ENCODE measurements at places on chromosomes 4 and X. TPM values are rescaled to one million over a fixed set of nuclear protein-coding genes. Genes with fewer than 3 reads are reported as not detected.

GRCh38 chr4:84166486-84166885 lies 332.6 kb downstream of the NKX6-1 start:
- no peak for DNase-seq

GRCh38 chr4:30380404-30380998 lies 339.7 kb upstream of the PCDH7 start:
- peak; percentile 55 for DNase-seq

SPARCL1 gene
- not detected for polyA plus RNA-seq

DNA sequence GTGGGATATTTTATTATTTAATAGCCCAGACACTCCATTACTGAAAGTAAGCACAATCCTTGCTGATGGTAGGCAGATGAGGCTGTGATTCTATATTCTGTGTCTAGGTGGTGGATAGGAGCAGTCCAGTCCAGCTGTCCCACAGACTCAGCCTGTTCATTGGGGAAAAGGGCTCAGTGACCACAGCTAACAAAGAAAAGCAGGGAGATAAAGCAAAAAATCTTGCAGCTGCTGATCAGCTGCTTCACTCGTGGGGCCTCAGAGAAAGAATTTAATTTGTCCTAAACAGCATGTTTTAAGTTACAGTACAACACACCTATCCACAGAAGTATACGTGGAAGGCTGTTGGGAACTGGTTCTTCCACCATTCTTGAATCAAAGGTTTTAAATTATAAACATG lies 40.7 kb upstream of the ANK2 start:
- DNase-seq, result no peak

- DNase-seq, result no peak
These were observed 21.1 kb upstream of the FRYL start for GRCh38 chr4:48801016-48801715.

GRCh38 chr4:140098455-140099160 lies 55.4 kb downstream of the MAML3 start:
- DNase-seq, result peak; percentile 77

BEX1 gene
- 0.60 TPM for polyA plus RNA-seq

ZNF275 gene
- 2.4 TPM for polyA plus RNA-seq

AFM gene
- 0.03 TPM for polyA plus RNA-seq

RASGEF1B gene
- 0.26 TPM for polyA plus RNA-seq

FHL1 gene
- 118 TPM for polyA plus RNA-seq

GRCh38 chrX:39953879-39954278 lies 143.9 kb downstream of the BCOR start:
- DNase-seq, result peak; percentile 6

DNA sequence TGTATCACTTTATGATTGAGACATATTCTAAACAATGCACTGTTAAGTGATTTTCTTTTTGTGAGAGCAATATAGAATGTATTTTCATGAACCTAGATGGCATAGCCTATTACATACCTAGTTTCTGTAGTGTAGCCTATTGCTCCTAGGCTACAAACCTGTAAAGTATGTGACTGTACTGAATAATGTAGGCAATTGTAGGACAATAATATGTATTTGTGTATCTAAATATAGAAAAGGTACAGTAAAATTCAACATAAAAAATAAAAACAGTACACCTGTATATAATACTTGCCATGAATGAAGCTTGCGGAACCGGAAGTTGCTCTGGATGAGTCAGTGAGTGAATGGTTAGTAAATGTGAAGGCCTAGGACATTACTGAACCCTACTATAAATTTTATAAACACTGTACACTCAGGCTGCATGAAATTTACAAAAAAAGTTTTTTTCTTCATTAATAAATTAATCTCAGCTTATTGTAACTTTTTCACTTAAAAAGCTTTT lies 106.7 kb downstream of the VSIG4 start:
- DNase-seq, result no peak

DNA sequence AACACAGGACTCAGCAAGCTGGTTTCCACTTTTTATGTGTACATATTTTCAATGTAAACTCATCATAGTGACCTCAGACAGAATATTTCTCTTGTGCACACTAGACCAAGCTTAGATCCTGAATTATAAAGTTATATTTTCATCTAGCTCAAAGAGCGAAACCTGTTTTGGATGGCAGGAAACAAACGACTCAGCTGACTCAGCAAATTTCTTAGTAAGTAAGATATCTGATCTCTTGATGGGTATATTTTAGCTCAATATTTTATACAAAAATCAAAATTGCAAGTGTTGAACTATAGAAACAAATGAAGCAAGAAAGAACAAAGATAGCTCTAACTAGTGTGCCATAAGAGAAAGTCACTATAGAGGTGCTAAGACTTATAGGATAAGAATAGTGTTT lies 1114.5 kb downstream of the STPG2 start:
- DNase-seq, result no peak

GRCh38 chr4:14566518-14566917 lies 435.8 kb upstream of the CPEB2 start:
- DNase-seq, result peak; percentile 61

CNGA2 gene
- polyA plus RNA-seq, result not detected

DNA sequence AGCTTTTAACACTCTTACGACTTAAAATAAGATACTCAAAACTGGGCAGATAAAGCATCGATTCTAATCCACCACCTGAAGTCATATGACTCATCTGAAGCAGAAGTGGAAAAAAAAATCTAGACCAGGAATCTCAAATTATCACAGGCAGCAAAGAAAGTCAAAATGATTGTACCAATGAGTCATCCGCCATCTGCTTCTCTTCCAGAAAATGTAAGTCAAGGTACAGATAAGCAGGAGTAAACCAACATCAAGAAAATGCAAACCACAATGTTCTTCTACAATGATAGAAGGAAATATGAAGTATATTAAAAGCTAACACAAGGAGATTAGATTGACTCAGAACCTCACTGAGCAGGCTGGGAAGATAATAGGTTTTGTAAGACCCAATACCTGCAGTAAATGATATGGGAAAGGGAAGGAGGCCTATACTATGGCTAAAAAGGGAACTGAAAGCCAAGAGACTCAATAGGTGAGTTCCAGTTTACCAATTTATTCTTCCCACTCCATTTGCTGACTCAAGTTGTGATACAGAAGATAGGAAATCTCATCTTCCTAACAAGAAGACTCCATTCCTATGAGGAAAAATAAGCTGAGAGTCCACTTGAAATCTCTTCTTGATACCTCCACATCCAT lies 88.4 kb upstream of the TET2 start:
- peak; percentile 86 for DNase-seq

VCX2 gene
- polyA plus RNA-seq, result not detected

All from foreskin keratinocyte (primary cell).